Activated CD4-positive, alpha-beta T cell treated with anti-CD3 and anti-CD28 coated beads, Interleukin-2, amount 10 ng/mL, durations not matched to agents 24 days and 14 days (primary cell): ENCODE measurements at places on chromosomes 7 and 10.

- no peak for DNase-seq
These were observed 130.4 kb upstream of the AUTS2 start for GRCh38 chr7:69467826-69468225.

DNA sequence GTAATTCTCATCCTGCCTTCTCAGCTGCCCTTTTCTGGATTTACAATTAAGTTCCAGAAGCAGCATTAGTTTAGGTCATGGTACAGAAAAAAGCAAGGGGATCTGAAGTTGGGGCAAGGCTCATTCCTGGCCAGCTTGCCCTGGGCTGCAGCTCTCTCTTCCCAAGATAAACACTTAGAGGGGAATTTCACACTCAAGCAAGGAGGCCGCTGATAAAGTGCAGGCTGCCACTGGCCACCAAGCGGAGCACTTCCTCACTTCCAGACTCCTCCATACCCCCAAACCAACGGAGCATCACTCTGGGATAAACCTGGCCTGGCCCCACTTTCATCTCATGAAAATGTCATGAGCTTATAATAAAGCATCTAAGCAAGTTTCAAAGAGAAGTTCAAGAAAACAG is 445.5 kb upstream of the MKI67 start:
- no peak for DNase-seq

GRCh38 chr10:58993480-58994221 is 182.8 kb upstream of the PHYHIPL start:
- DNase-seq: no peak

- no peak for DNase-seq
These were observed 60.6 kb upstream of the UBE3C start for GRCh38 chr7:157077986-157078644.

- peak; percentile 89 for DNase-seq
These were observed 173.6 kb upstream of the IMMP2L start for GRCh38 chr7:111735661-111736551.

DNA sequence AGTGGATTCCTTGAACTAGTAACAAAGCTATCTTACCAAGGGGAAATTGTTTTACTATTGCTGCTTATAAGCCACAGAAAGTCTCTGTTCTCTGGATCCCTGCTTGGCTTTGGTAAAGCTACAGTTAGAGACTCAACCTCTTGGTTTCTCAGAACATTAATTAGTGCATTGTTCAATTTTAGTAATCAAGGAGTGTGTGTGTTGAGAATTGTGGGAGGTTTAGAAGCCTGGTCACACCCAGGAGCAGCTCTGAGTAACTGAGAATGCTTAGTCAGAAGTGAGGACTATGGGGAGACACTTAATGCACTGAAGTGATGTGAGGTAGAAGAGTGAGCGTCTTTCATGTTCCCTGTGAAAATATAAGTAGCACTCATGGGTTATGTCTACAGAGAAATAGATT is 8.2 kb upstream of the ACTA2 start:
- DNase-seq: no peak

DNA sequence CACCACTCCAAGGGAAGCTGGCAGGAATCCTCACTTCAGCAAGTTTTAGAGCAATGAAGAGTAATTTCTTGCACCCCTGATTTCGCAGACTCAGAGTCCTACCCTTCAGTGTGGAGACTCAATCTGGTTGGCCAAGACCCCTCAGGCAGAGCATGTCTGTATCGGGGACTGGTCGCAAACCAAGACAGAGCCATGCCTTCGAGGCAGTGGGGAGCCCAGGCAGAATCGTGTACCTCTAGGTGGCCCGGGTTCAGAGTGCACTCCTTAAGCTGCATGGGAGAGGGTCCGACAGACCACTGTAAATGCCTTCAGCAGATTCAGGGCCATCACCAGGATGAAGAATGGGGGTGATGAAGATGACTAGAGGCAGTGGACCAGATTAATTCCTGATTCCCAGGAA is 94.9 kb downstream of the STRA8 start:
- no peak for DNase-seq
